ENCODE measurements at places on chromosomes 2 and 18.

DNA sequence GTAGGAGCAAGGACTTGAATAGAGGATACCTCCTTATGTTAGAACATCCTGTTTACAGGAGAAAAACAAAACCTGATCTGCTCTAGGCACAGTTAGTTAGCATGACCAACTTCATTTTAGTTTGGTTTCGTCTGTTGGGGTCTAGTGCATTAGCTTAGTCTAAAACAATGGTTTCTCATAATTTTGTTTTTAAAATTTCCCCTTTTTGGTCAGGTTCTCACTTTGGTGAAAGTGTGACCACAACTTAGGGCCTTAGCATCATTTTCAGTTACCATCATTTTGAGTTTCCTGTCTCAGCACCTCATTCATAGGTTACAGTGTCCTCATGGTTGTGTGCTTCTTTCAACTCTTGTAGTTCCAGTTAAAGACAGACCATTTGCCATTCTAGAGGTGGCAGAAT lies 1277.0 kb upstream of the SLC39A10 start:
- DNase-seq: no peak

- no peak for DNase-seq
Observed at GRCh38 chr2:86446060-86446459, 4.9 kb downstream of the KDM3A start.

GRCh38 chr2:126803434-126803775 lies 95.3 kb upstream of the TEX51 start:
- DNase-seq: no peak

DNA sequence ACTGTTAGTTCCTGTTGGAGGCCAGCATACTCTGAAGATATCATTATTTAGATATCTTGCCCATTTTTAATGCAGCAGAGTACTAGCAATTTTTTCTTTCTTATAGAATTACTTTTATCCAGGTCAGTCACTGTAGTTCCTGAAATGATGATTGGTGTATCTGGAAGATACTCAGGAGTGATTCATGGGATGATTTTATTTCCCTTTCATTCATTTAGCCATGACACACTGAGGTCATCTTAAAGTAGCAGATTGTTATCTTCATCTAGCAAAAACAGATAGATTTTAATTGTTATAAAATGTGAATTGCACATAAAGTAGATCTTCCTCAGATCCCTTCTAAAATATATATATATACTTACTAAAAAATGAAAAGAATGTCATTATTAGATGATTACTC lies 109.1 kb downstream of the PIK3C3 start:
- no peak for DNase-seq
